ENCODE measurements at places on chromosomes 11 and 22.

GRCh38 chr22:20245577-20246367, 22.3 kb downstream of the RTN4R start:
- DNase-seq: no peak

- peak; percentile 63 for DNase-seq
Measured at GRCh38 chr22:30250661-30251267, 4.2 kb upstream of the LIF start.

- no peak for DNase-seq
Measured at GRCh38 chr11:112213753-112214152, 12.5 kb upstream of the PTS start.

DNA sequence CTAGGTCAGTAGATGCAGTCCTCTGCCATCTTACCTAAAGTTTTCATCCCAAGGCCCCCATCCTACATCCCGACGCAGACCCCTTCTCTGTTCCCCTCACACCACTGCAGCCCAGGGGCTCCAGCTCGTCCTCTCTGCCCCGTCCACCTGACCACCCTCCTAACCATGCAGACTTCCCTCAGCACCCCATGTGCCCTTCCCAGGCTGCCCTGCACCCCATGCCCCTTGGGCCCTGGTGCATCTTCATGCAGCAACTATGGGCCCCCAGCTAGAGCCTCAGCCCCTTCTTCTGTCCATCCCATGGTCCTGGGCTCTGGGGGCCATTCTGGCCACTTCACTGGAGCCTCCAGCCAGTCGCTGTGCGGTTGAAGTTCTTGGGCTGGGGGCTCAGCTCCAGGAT, 2.9 kb downstream of the PRR33 start:
- DNase-seq: no peak

DNA sequence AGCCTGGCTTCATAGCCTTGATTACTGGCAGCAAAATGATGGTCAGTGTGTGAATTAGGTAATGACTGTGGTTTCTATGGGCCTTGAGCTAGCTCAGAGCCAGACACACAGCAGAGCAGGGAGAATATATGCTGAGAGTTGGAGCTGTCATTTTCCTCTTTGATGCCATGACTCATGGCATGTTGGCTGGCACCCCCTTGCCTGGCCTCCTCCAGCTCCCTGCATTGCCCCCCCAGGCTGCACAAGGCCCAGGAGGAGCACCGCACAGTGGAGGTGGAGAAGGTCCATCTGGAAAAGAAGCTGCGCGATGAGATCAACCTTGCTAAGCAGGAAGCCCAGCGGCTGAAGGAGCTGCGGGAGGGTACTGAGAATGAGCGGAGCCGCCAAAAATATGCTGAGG, 20.3 kb upstream of the RRM1 start:
- DNase-seq: no peak

GRCh38 chr22:44389926-44390612, 77.3 kb upstream of the SHISAL1 start:
- DNase-seq: no peak

GRCh38 chr11:85844439-85845123, 10.6 kb upstream of the CCDC83 start:
- DNase-seq: peak; percentile 37

DNA sequence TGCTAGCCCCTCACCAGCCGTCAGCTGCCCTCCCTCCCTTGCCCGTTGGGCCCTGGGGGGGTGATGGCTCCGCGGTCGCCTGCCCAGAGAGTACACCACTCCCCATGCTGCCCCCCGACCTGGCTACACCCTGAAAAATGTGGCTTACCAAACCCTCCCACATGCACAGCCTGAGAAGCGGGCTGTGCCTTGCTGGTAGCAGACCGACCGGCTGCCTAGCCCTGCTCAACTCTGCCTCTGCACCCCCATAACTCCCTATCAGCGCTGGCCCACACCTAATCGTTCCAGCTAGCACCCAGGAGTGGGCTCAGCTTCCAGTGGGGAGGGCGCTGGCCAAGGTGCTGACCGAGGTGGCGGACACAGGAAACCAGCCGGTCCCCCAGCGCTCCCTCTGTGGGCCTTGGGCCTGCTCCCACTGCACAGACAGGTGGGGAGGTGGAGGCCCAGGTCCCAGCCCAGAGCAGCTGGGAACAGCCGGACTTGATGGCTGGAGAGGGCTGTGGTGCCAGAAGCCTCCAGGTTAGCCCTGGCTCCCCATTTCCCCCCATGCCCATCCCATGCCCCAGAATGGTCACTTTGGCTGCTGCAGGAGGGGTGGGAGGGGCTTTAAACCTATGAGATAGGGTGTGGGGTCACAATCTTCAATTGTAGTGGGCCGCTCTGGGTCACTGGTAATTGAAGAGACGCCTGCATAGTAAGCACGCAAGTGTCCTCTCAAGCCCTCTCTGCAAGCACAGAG, 32.1 kb upstream of the PRODH start:
- DNase-seq: peak; percentile 31

DNA sequence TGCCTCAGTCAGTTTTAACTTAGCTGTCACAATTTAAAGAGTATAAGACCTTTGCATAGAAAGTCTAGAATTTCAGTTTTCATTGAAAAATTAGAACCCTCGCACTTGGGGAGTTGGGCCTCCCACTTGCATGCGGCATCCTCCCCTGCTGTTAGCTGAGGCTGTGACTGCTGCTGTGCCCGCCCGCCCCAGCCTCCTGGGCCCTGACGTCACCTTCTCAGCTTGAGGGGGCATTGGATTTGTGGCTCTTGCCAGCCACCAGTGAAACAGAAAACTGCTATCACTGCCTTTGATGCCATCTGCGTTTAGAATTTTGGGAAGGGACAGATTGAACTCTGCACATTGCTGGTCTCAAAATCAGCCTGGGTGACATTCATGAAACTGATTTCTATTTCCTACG, 108.7 kb downstream of the CTTN start:
- no peak for DNase-seq
